ENCODE measurements at places on chromosomes 5 and 9.

GRCh38 chr9:136494531-136495215 lies 11.8 kb upstream of the SEC16A start:
- no peak for DNase-seq

DNA sequence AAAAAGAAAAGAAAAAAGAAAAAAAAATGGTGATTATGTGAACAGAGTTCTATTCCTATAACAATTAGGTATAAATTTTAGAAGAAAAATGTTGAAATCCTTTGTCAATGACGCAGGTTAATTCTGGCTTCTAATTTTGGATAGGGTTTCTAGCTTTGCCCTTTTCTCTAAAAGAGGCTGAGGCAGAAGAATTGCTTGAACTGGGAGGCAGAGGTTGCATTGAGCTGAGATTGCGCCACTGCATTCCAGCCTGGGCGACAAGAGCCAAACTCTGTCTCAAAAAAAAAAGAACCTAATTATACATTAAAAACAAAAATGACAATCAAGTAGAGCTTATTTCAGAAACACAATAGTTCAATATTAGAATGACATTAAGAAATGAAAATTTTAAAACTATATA lies 2.9 kb downstream of the STXBP1 start:
- no peak for DNase-seq

DNA sequence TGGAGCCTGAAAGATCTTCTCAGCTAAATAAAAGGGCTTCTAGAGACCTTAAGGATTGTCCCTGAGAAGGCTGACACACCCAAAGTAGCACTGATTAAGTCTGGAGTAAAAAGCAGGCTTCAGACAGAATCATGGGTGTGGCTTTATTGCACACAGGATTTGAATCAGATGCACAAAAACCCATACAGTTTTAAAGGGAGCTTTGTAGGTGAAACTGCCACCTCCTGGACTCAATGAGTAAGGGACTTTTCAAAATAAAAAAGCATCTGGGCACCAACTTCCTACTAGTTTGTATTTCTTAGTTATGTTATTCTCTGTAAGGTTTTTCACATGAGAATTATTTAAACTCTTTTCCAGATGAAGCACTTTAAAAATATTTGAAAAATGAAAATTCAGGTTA lies 129.4 kb downstream of the EDIL3 start:
- DNase-seq = no peak

DNA sequence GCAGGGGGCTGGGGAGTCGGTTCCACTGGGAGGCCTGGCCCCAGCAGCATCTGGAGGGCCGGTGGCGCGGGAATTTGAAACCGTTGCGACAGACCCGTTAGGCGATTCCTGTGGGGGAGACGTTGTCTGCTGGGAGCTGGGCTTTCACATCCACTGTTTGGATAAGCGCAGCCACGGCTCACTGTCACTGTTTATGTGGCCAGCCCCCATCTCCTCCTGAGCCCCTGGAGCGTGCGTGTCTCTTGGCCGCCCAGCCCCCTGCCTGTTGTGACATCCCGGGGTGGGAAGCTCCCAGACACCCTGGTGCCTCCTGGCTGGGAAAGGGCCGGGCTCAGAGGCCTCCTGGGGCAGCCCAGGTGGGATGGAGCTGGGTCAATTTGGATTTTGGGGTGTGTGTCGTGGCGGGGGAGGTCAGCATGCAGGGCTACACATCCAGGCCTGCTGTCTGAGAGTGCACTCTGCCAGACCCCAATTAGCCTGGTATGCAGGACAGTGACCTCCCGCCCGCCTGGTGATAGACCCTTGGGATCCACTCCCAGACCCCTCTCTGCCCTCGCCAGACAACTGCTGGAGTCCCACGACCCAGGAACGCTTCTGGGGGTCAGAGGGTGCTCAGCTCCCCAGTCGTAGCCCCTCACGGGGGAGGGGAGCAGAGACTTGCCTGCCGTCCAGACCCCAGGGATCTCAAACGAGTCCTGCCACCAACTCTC lies 62.0 kb upstream of the RNU6ATAC start:
- DNase-seq = peak; percentile 44

- DNase-seq = no peak
These were observed 32.1 kb downstream of the ARL15 start for GRCh38 chr5:54278036-54278830.
